ENCODE measurements at places on chromosomes 13 and 19.

GRCh38 chr19:7924241-7924640 is 1.7 kb downstream of the CTXN1 start:
- no peak for DNase-seq

GRCh38 chr19:48318286-48318987 is 6.9 kb upstream of the EMP3 start:
- DNase-seq: no peak

DNA sequence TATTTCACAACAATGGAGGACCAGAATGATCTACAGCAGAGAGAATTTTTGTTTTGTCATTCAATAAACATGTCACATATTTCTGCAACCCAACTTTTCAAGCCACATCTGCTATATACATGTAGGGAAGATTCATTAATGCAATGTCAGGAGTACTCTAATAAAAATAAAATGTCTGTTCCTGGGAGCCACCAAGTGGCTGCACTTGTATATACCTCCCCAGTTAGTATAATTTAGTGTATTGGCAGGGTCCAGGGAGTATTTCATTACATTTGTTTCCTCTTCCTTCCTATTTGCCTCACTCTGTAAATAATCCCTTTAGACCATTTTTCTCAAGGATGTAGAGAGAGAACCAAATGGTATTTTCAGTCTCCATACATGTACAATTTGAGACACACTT is 1169.0 kb downstream of the DIAPH3 start:
- no peak for DNase-seq

GRCh38 chr13:42113478-42113877 is 65.0 kb downstream of the DGKH start:
- no peak for DNase-seq

DNA sequence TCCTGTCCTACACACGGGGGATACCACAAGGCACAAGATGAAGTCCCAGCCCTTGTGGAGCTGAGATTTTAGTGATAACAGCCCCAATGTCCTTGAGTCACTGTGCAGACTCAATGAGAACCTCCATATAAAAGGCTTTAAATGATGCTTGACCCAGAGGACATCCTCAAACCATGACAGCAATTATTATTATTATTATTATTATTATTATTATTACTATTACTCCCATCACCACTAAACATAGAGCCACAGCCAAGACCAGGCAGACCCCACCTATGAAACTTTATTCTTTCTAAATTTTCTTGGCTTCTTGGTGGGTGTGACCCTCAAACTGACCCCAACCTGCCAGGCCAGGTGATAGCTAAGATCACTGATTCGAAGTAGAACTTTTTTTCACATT is 11.1 kb downstream of the C19orf47 start:
- no peak for DNase-seq

- no peak for DNase-seq
Observed at GRCh38 chr19:10998045-10998533, 37.3 kb downstream of the SMARCA4 start.

GRCh38 chr13:106918557-106918860 is 350.6 kb upstream of the ARGLU1 start:
- no peak for DNase-seq

DNA sequence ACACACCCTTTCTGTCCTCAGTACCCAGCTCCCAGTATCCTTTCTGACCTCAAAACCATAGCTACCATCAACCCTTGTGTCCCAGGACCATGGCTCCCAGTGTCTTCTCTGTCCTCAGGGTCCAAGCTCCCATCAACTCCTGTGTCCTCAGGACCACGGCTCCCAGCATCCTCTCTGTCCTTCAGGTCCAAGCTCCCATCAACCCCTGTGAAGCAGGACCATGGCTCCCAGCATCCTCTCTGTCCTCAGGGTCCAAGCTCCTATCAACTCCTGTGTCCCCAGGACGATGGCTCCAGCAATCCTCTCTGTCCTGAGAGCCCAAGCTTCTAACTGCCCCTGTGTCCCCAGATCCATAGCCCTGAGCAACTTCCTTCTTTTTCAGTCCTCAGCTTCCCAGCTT is 1.7 kb upstream of the CADM4 start:
- DNase-seq: no peak

DNA sequence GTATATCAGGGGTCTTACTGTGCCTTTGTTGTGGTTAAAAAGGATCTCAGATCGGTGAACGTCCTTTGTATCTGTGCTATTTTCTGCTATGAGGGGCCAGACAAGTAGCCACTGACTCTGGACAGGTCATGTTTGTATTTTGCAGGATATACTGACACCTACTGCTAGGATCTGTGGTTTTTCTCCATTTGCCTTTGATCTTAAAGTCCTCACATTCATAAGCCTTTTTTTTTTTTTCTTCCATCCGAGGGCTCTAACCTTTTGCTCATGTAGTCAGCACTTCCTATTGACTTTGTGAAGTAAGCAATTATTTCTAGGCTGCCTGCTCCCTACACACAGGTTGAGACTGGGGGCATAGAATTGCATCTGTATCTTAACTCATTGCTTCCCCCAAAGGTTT is 106.2 kb downstream of the SLITRK5 start:
- DNase-seq: no peak

- DNase-seq: no peak
Observed at GRCh38 chr19:51628153-51628939, 1.9 kb downstream of the SIGLEC5 start.

- no peak for DNase-seq
Observed at GRCh38 chr13:68927387-68928026, 1180.1 kb upstream of the ATXN8OS start.

DNA sequence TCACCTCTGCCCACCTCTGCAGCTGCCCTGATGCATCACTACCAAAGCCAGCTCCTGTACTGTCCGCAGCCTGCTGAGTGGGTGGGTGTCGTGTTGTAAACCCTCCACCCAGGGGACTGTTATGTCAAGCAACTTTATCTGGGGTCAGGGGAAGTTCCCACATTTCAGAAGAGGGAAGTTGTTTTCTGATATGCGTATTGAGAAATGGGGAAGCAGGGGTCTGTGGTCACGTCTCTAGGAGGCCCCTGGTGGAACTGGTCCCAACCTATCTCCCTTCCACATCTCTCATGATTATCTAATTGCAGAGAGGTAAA is 31.2 kb downstream of the CLEC17A start:
- no peak for DNase-seq

DNA sequence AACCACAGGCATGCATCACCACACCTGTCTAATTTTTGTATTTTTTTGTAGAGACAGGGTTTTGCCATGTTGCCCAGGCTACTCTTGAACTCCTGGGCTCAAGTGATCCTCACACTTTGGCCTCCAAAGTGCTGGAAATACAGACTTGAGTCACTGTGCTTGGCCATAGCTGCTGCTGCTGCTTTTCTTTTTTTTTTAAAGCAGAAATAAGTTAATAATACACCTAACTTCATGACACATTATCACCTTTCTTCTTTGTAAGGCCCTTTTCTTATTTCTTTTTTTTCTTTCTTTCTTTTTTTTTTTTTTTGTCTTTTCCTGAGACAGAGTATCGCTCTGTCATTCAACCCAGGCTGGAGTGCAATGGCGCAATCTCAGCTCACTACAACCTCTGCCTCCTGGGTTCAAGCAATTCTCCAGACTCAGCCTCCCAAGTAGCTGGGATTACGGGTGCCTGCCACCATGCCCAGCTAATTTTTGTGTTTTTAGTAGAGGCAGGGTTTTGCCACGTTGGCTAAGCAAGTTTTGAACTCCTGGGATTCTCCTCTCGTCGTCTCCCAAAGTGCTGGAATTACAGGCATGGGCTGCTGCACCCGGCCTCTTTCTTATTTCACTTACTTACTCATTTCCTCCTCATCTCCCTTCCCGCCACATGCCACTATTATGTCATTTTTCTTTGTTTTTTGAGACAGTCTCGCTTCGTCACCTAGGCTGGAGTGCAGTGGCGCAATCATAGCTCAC is 8.7 kb downstream of the SHKBP1 start:
- DNase-seq: no peak

DNA sequence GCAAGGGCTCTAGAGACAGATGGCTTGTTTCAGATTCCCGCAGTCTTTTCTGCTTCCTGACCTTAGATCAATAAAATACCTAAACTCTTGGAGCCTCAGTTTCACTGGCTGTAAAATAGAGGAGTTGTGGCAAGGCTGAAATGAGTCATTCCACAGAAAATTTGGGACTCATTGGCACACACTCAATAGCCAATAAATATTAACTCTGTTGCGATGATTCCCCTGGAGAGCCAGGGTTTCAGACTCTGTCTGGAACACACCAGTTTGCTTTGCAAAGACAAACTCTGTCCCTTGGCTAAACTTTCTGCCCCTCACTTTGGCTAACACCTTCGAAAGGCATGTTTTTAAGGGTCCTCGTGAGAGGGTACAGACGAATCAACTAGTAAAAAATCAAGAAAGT is 18.1 kb upstream of the UBE2L5 start:
- DNase-seq: no peak

DNA sequence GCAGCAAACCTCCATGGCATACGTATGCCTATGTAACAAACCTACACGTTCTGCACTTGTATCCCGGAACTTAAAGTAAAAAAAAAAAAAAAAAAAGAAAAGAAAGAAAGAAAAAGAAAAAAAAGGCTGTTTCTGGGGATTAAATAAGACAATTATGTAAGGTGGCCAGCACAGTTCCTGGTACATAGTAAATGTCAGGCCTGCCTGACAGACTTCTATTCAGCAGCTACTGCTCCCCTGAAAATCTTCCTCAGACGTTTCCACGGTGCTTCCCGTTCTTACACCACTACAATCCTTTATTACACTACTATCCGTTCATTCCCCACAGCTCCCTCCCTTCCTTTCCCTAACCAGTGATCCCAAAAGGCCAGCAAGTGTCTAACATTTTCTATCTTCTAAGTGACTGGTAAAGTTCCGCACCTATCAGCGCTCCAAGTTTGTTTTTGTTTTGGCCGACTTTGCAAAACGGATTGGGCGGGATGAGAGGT is 636 bp upstream of the RB1 start:
- DNase-seq: no peak

GRCh38 chr19:31501427-31502195 is 152.4 kb upstream of the TSHZ3 start:
- no peak for DNase-seq

GRCh38 chr19:31342926-31343325 is 6.3 kb downstream of the TSHZ3 start:
- DNase-seq: no peak

DNA sequence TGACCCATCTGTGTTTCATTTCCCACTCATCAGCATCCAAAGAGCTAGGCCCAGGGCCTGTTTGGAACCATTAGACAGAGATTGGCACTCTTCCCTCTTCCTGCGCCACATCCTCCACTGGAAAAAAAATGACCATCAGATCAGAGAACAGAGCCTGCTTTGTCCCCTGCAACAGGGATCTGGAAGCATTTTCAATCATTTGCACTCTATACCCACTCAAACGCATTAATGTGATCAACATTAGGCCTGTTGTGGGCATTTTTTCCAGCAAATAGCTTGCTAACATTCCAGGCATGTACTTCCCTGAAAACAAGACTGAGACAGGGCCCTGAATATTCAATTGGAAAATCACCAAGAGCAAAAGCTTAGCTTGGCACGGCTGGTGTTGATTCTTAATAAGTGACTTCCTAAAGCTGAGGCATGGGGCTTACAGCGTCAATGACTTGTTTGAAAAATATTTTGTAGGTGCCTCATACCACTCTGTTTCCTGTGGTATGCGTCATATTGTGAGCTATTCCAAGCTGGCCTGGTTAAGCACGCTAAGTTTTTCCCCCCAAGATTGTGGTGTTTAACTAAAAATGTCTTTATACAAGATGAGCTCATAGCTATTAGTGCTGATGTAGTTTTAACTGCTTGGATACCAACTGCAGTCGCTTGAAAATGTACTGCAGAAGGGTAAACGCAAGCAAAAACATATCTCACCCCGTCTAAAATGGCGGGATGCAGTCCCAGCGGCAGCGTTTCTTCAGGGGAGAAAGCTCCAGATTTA is 404.4 kb downstream of the SPRY2 start:
- DNase-seq: no peak

GRCh38 chr19:41407271-41407670 is 9.7 kb downstream of the BCKDHA start:
- no peak for DNase-seq

- DNase-seq: no peak
Observed at GRCh38 chr13:34772881-34773280, 169.2 kb upstream of the NBEA start.

DNA sequence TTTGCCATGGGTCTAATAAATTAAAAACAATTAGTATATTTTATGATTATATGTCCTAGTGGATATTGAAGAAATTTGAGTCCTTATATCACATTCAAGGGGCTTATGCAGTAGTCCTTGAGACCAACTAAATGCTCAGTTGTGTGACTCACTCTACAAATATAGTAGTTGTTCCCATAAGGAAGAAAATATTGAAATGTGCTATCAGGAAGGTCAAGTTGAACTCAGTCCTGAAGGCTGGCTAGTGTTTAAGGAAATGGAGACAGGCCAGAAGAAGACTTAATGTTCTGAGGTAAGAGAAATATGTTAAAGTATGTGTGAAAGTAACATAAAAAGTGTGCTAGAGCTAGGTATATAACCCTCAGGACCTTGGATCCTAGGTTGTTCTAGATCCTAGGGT is 766.1 kb upstream of the GPC6 start:
- DNase-seq: no peak

DNA sequence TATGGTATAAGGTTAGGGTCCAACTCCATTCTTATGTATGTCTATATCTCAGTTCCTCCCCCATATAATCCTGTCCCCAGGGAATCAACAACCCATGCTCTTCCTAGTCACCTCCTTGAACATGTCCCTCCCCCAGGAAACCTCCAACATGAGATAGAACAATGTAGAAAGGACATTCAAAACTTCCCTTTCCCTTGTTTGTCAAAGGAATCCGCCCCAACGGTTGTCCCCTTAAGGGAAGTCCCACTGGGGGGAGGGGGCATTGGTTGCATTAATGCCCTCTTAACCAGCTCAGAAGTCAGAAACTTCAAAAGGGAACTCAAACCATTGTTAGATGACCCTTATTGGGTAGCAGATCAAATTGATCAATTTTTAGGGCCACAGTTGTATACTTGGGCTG is 6.8 kb upstream of the ZNF561 start:
- no peak for DNase-seq

DNA sequence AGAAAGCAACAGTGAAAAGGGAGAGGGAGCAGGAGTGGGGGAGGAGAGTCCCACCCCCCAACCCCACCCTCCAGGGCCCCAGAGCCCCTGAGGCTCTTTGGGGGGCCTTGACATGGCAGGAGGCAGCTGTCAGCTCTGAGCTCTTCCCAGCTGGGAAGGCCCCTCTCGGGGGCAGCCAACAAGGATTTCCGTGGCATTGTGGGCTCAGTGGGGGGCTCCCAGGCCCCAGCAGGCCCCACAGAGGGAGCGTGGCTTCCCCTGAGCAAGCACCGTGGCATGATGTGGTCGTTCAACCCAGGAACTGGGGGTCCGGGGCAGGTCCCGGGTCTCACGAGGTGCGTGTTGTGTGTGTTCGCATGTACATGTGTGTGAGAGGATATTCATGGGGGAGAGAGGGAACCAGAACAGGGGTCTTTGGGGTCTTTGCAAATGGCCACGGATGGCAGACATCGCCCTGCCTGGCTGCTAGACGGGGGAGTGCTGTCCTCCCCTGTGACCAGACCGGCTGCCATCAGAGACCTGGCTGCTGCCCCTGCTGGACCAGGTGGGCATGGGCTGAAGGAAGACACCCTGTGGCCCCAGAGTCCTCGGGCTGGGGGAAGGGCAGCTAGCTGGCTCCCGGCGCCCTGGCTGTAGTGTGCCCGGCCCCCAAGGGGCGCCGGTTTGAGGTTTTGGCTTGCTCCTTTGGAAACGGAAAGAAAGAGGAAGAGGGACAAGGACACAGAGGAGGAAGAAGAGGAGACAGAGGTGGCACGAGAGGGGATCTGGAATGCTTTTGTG is 3.7 kb upstream of the AKAP8L start:
- DNase-seq: no peak

Measured in naive thymus-derived CD8-positive, alpha-beta T cell (primary cell).